Hepatocyte (in vitro differentiated cells): ENCODE measurements at places on chromosomes 1 and 21.
A peak's percentile ranks its signal among the peaks of the same experiment; 100 is the strongest.

DNA sequence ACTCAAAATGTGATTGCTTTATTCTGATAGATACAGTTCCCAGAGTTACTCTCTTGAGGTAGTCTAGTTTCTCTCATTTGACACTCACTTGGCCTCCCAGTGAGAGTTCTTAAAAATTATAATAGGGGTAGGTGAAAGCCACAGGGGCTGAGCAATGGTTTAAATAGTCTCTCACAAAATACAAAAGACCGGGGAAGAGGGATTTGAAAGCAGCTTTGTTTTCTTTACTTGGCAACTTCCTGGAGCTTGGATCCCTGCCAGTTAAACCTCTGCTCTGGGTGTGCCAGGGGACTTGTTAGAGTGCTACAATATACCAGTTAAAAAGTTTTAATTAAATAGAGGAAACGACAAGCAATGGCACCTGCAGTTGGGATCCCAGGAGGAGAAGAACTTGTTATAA, 31.7 kb downstream of the OR13G1 start:
- DNase-seq, result no peak

GRCh38 chr1:167387251-167387910, 130.9 kb downstream of the CD247 start:
- peak; percentile 6 for DNase-seq

DNA sequence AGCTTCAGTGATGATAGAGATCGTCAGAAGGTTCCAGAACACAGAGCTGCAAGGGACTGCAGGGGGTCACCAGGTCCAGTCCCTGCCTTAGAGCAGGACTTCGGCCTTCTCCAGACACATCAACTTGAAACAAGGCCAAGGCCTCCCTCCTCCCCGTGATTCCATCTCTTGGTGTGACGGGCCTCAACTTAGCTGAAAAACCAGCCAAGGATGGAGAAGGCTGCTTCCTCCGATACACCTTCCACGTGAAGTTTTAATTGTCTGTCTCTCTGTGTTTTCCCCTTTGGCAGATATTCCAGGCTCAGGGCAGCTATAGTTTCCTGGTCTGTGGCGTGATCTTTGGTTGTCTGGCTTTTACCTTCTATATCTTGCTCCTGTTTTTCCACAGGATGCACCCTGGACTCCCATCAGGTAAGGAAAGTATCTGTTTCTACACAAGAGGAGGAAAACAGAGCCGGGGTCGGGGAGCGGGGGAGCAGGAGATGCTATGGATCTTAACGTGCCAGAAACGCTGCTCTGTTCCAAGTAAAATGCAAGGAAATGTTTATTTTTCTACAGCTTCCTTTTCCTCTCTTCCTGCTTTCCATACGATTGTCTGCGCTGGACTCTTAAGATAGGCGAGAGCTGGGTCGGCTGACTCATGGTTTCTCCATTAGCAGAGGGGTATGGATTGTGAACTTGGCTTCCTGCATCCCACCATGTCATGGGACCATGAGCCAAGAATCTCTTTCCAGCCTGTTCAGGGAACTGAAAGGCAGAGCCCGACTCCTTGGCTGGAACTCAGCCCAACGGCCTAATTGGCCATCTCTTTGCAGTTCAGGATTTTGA, 32.8 kb downstream of the ELK4 start:
- peak; percentile 70 for DNase-seq

DNA sequence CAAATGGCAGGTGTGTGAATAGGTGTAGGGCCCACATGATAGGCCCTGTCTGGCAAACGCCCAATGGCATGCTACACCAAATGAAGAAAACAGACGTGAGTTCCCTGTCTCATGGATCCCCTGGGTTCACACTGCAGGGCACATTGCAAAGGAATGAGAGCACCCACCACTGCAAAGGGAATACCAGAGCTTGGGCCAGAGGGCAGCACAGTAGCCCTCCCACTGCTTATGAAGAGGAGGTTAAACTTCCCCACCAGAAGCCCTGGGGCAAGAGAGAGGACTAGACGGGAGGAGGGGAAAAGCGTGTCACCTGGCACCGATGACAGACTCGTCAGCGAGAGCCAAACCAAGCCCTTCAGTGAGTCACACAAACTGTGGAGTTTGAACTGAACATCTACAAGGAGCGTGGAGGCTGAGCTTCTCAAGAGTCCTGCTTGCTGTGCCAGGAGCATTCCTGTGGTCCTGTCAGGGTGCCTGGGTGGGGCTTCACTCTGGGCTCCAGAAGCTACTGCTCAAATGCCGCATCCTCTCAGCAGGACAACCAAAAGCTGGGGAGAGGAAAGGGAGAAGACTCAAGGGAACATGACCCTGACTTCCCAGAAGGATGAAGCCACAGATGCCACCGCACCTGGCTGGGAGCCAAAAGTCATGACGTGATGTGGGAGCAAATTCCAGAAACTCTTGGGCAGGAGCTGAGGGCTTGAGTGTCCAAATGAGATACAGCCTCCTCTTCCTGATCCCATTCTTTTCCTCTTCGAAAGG, 61.1 kb downstream of the TOMM20 start:
- peak; percentile 90 for DNase-seq

DNA sequence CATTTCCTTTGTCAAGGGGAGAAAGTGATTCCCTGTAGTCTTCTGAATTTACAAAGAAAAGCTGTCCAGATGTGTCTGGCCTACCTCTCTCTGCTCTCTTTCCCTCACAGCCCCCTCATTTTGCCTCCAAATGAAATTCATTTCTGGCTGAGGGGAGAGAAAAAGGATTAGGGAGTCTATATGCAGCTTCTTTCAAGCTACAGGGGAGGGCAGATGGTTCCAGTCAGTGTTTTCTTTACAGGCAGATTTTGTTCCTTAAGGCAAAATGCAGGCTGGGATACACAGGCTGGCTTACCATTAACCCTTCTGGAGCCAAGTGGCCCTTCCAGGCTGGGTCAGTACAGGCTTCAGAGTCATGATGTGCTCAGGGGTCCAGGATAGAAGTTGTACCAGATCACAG, 198.1 kb upstream of the USP24 start:
- no peak for DNase-seq

- no peak for DNase-seq
These were observed 43.0 kb upstream of the EGLN1 start for GRCh38 chr1:231465051-231465450.

- DNase-seq, result peak; percentile 81
These were observed 22.2 kb downstream of the SLC25A33 start for GRCh38 chr1:9561429-9561828.

- DNase-seq, result no peak
These were observed 169.0 kb downstream of the NRIP1 start for GRCh38 chr21:14895792-14896191.

- no peak for DNase-seq
These were observed 6.2 kb downstream of the AKIRIN1 start for GRCh38 chr1:38997034-38997900.

DNA sequence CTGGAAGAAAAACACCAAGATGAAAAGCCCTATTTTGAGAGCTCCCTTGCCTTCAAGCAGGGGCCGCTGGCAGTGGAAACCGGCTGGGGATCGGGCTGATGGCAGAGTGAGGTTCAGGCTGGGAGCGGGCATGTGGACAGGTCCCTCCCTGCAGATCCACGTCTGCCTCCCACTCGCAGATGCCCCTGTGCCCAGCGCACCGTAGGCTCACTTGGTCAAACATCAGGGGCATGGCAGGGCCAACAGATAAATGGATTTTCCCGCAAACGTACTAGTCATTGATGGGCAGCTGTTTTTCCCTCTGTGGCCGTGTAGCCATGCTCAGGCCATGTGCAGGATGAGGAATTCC, 6.6 kb upstream of the C1orf174 start:
- DNase-seq, result no peak

GRCh38 chr1:156367383-156368156, 1.4 kb upstream of the RHBG start:
- DNase-seq, result no peak

DNA sequence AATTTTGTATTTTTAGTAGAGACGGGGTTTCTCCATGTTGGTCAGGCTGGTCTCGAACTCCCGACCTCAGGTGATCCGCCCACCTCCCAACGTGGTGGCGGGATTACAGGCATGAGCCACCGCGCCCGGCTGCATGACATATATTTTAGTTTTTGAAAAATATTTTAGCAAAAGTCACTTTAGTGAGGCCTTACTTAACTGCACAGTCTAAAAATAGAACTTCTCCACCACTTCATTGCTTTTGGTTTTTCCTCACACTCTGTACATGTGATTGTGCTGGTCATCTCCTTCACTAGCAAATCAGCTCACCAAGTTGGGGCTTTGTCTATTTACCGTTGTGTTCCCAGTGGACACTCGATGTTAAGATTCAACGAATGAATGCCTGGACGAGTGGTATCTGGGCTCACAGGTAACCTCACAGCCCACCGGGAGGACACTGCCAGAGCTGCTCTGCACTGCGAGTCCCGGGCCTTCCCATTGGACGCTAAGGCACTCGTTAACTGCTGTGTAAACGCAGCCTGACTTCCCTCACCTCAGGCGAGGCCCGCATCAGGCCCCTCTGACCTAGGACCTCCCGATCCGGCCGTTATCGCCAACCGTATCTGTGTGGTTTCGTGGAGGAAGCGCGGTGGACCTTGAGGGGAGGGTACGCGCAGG, 14.0 kb upstream of the ZNF692 start:
- DNase-seq, result peak; percentile 73

DNA sequence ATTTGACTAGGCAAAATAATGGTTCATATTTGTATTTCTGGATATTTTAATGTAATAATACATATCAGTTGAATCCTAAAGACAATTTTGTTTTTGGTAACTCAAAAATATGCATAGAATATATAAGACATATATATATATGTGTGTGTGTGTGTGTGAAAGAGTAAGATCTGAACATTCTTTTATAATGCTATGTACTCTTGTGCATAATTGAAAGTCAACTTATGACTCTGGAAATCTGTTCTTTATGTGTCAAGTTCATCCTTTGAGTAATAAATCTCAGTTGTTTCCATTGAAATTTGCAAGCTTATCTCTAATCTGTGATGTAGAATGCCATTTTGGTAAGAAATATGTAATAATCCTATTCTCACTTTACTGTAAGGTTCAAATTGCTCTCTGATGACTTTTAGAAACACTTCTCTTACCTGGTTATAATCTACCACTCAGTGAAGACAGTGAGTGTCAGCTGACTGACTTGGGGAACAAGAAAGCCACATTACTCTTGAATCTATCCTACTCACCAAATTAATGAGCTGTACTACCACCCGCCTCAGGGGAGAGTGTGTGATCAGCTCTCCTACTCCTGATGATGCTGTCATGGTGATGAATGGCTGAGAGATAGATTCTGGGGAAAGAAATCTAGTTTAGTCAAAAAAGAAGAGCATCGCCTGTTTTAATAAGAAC, 15.0 kb upstream of the NEK7 start:
- DNase-seq, result no peak

- DNase-seq, result no peak
These were observed 70.8 kb upstream of the FMN2 start for GRCh38 chr1:240020871-240021270.

DNA sequence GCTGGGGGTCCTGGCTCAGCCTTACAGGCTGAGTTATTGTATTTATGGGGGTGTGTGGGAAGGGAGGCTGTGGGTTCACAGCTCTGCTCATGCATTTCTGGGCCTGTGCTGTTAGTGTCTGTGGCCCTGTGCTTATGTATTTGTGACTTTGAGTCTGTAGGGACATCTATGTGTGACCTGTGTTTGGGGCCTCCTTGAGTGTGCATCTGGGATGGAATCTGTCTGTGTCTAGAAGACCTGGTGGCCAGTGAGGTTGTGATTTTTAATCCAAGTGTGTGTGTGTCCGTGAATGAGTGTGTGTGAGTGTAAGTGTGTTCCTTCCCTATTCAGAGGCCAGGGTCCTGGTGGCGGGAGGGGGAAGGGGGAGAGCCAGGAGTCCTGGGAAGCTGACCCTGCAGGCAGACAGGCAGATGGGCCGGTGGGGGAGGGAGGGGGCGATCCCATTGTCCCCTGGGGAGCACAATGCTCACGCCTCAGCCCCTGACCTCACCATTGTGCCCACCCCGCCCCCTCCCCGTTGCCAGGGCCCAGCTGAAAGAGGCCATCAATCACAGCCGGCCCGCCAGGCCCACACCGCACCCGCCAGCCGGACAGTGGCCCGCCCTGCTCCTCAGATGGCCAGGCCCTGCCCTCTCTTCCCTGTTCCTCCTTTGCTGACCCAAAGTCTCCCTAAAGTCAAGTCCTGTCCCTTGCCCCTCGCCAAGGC, 19.6 kb downstream of the SLC27A3 start:
- no peak for DNase-seq

- DNase-seq, result no peak
These were observed 7.5 kb downstream of the NCDN start for GRCh38 chr1:35564884-35565741.

DNA sequence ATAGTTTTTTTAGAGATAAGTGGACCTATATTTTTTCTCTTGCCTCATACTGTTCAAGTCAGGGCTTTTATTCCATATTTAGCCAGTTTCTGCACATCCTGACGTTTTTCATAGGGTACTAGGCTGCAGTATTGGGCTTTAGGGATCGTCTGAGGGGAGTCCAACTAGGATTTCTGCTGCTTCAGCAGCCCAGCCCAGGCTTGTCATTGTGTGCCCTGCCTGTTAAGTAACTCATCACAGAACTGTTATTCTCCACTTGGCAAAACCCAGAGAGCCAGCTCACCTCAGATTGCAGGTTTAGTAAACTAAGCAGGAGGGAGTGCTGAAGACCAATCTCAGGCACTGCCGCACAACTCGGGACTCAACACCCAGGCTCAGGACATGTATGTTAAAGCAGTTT, 2.8 kb downstream of the GALNT2 start:
- no peak for DNase-seq

- no peak for DNase-seq
These were observed 75.5 kb upstream of the PDC start for GRCh38 chr1:186536273-186536890.

DNA sequence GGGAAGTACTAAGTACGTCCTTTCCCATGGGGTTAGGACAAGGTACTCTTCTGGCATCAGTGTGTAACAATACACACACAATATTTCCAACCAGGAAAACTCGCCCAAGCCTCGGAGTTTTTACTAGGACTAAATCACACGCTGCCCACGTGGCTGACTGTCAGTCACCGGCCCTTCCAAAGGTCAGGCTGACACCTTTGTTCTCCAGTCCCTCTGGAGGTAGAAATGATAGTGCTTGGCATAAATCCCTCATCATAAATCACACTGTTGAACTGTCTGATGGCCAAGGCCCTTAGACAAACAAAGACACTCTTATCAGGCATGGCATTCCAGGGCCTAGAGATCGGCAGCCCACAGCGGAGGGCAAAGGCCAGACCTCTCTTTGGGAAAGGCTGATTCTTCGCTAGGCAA, 16.9 kb upstream of the SLAMF9 start:
- peak; percentile 84 for DNase-seq

DNA sequence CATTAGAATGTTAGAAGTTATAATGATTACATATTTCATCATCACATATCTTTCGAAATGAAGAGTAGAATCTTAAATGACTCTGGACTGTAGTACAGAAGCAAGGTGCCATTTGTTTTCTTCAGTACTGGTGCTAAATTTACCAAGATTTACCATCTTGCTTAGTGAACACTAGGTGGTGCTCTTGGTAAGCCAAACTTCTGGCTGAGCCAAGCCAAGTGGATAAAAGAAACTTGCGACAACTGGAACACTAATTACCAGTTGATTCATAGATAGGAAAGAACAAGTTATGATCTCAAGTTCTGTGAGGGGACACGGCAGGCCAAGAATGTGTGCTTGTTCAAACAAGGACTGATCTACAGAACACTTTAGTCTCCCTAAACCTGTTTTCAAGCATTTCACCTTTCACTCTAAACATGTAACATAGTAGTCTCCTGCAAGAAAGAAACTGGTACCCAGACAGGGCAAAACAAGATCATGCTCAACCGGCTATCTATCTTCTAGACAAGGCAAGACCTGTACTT, 19.8 kb downstream of the SPRTN start:
- peak; percentile 79 for DNase-seq
